ENCODE measurements at places on chromosomes 4 and X.

- no peak for DNase-seq
These were observed 318.3 kb upstream of the MAGEB18 start for GRCh38 chrX:25819879-25820278.

DNA sequence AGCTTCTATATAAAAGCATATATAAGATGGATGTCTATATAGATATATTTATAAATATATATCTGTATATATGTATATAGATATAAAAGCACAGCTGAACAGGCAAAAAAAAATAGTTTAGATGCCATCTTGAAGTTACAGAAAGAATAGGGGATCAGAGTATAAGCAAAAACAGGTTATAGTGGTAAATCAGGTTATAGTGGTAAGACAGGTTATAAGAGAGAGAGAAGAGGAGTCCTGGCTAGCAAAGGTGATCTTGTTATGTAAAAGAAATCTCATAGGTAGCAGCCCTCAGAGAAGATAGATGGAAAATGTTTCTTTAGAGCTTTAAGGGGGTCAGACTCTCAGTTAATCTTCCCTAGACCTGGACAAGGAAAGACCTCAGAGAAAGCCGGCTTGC, 1263.1 kb downstream of the PCDH7 start:
- no peak for DNase-seq

DNA sequence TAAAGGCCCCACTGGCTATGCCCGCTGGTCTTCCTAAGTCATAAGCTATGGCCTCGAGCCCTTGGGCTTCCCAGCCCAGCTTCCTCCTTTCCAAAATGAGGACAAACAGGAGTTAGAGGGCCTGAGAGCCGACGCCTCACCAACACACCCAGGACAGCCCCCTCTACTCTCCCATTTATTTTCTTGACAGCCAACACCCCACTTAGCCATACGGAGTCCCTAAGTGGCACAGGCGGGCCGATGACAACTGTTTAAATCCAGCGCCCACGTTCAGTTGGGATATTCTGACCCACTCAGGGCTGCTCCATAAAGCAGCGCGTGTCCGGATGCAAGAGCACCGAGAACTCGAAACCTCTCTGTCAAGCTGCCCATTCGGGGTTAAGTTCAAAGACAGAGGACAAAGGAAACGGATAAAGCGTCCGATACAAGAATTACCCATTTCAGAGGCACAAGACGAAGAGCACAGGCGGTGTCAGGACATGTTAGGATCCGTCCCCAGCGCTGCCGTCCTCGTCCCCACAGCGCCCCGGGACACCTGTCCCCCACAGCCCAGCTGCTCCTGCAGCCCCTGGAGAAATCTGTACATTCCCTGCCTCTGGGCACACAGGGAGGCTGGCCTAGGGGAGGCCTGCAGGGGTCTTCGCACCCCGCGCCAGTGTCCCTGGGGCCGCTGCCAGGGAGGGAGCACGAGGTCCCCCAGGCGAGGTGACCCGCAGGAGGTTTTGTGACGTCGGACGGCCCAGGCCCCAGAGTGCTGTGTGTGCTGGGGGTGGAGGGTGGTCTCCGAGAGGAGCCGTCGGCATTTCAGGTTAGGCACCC, 1.2 kb downstream of the PRKX start:
- DNase-seq, result no peak

DNA sequence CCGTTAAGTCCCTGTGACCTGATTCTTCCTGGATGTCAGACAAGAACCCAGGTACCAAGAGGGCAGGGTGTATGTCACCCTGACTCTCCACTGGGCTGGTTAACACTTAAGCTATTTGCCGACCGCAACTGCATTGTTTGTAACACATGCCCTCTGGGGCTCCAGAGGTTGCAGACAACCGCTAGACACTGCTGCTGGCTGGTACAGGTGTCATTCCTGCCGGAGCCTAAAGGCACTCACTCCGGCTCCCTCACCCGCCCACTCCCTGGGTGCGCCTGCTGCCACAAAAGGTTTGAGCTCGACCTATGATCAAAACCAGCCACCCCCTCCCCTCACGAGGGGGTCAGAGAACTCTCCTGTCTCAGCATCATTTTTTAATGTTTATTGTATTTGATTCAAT, 208.2 kb downstream of the FAT4 start:
- DNase-seq, result no peak

DNA sequence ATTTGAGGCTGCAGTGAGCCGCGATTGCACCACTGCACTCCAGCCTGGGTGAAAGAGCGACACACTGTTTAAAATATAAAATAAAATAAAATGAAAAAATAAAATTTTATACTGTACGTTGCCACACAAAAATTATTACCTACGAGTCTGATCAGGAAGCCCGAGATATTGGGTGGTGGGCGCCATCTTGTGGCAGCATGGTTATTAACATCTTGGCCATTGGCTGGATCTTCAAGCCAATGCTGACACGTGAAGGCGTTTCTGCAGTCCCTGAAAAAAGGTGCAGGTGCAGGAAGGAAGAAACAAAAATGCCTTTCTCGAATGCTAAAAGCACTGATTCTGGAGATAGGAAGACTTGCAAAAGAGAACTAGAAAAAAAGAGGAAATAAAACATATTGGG, 4.9 kb upstream of the TLR8 start:
- DNase-seq, result peak; percentile 38

DNA sequence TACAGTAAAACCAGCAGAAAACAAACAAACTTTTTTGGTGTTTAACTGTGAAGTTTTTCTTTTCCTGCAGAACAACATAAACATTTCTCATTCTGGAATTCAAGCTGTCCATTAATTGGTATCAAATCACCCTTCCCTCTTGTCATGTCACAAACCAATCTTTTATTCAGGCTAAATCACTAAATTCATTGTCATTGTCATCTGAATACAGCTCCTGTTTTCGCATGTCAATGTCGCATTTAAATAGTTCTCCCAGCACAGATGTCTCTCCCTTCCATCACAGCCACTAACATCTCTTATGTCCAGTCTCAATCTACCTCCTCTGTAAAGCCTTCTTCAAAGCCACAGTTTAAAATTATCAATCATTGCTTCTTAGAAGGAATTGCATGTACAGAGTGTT, 192.1 kb upstream of the PCDH10 start:
- no peak for DNase-seq

GRCh38 chr4:74098427-74098994, 484 bp downstream of the CXCL2 start:
- no peak for DNase-seq

GRCh38 chr4:37661772-37662171, 24.4 kb downstream of the RELL1 start:
- DNase-seq, result no peak

DNA sequence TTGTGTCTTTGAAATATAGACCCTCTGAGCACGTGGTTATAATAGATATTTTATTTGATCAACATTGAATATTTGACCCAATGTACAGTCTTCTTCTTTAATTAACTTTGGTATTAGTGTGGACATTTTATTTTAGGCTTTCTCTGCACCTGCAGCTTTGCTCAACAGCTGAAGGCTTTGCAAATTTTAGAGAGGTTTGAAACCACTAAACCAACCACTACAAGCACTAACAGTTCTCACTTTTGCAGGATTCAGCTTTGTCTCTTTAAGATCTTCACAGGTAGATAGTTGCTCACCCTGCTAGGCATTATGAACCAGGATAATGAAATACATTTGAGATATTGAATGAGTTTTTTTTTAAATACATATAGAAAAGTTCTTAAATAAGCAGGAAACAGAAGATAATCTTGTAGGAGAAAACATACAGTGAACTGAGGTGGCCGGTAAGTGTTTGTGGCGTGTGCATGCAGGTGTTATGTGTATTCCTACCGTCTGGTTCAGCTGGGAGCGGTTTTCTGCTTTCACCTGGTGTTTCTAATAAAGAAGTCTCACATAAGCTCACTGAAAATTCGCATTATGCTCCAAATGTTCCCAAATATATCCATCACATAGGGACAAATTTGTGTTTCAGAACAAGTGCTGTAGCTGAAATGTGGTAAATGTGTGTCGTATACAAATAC, 1508.3 kb upstream of the TENM3 start:
- DNase-seq, result no peak

GRCh38 chrX:106007815-106008214, 30.7 kb downstream of the SERPINA7 start:
- DNase-seq, result no peak

- DNase-seq, result peak; percentile 17
These were observed at the start of gene PIR for GRCh38 chrX:15493118-15493962. Gene PIR (minus strand): TSS chrX:15493333. CDS start chrX:15491257, 2,076 bp downstream.

- no peak for DNase-seq
These were observed 518.3 kb upstream of the ZFP42 start for GRCh38 chr4:187477224-187477623.

DNA sequence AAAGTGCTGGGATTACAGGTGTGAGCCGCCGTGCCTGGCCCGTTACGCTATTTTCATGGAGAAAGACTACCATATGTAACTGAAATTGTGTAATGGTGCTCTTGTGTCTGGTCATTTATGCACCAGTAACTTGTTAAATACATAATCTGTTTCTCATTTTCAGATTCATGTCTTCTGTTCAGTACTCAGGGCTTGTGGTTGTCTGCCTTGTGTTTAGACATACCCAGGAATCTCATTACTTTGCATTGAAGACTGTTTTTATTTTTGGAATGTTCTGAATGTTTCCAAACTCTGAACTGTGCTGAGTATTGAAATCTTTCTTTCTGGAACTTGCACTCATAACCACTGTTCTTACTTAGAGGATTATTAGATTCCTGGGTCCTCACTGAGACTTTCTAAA, 52.8 kb downstream of the PDLIM5 start:
- DNase-seq, result no peak

DNA sequence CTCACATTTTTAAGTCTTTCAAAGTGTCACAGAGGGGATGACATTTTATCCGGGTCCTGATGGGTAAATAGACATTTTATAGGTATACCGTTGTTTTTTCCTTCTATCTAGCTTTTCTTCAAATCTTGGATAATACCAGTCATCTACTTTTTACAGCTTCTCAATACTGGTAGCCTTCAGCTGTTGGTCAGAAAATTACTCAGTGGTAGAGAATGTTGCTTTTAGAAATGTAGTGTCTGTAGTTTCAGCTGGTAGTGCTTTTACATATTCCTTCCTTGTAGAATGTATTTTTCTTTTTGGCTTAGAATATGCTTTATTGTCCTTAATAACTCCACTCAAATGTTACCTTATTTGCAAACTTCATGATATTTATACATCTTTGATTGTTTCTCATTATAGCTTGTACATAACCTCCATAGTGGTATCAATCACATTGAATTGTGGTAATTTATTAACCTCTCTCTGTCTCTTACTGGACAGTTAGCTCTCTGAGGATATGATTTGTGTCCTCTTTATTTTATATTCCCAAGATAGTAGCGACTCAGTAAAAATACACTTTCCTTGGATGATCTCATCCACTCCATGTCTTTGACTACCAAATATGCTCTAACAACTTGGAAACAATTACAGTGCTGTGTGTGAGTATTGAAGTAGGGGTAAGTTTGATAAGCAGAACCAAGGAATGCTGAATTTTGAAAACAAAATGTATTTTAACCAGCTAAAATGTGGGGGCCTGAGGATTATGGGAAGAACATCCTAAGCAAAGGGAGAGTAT, 53.8 kb downstream of the RAP1GDS1 start:
- no peak for DNase-seq

DNA sequence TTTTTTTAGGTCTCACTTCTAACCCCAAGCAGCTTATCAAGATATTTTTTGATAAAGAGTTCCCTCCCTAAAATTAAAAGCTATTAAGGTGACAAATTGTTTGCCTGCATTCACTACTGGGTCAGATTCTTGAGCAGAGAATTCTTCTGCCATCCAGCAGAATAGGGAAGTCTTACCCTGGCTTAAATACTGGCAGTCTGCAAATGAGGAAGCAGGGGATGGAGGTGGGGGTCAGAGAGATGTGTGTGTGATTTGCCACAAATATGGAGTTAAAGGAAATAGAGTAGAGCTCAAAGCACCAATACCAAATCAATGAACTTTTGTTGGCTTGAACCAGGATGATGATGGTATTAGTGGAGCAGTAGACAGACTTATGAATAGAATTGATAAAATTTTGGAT, 122.2 kb downstream of the ANXA5 start:
- no peak for DNase-seq

GRCh38 chrX:66002824-66003680, 36.8 kb downstream of the VSIG4 start:
- no peak for DNase-seq

- no peak for DNase-seq
These were observed 5.6 kb downstream of the PDGFRA start for GRCh38 chr4:54234497-54235205.

DNA sequence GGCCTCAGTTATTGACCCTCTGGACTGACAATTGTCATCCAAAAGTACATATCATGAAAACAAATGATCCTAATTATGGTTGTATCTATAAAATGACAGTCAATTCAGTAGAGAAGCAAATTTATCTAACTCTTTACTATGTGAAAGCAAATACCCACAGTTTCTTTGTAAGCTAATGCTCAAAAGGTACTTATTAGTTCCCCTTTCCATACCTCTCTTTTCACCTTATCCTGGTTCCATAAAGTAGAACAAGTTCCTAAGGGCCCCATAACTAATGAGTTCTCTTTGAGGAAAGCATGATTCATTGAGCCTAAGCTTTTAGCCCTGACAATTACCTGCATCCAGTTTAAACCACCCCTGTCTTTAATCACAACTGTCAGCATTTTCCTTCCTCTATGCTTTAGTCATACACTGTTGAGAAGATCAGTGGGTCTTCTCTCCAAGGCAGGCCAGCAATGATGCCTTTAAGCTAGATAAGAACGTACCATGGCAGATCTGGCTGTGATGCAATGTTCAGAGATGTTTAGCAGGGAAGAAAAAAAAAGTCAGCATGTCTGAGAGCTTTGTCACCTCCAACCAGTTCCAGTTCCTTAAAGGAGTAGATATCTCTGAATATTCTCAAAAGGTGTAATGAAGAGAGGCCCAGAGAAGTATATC, 179.7 kb upstream of the RASGEF1B start:
- no peak for DNase-seq

DNA sequence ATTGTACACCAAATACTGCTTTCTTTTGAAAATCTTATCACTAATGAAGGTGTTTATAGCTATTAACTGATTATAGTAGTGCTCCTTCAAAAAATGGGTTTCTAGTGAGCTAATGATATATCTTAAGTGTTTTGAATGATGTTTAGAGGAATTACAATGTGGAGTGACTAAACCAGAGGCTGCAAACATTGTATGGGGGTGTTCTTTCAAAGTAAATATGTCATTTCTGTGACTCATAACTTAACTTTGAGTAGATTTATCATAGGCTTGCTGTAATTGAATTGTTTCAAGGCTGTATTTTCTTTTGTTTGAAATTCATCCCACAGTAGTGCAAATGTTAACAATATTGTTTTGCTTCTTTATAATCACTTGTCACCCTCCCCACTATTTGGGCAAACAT, 141.6 kb downstream of the IL1RAPL2 start:
- no peak for DNase-seq

- DNase-seq, result no peak
These were observed 34.1 kb upstream of the NAA11 start for GRCh38 chr4:79360006-79360405.

GRCh38 chr4:101347267-101347556, at the start of gene PPP3CA:
Gene PPP3CA (minus strand): TSS chr4:101347526.
- no peak for DNase-seq

DNA sequence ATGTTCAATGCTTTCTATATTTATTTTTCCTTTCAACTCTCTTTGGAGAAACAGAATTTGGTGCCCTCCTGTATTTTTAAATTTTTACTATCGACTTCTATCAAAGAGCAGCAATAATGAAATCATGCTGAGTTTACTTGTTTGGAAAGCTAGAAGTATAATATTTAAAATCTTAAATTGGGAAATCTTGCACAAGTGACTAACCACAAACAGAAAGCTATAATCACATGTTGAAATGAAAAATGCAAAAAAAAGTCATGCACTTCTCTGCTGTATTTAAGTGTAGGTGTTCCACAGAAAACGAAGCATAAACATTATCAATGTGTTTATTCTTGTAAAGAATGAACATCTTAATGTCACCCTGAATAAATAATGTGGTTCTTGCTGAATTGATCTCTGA, 306.1 kb downstream of the PCDH18 start:
- no peak for DNase-seq
